ENCODE measurements at places on chromosomes 16 and 17.

- no peak for DNase-seq
Observed at GRCh38 chr17:48459070-48459844, 29.2 kb upstream of the SKAP1 start.

- DNase-seq, result no peak
Observed at GRCh38 chr16:30088832-30089624, 2.7 kb downstream of the TBX6 start.

GRCh38 chr17:41367426-41368075, 2.1 kb downstream of the KRT33B start:
- DNase-seq, result no peak

- DNase-seq, result no peak
Observed at GRCh38 chr16:77711775-77712174, 10.5 kb upstream of the NUDT7 start.

DNA sequence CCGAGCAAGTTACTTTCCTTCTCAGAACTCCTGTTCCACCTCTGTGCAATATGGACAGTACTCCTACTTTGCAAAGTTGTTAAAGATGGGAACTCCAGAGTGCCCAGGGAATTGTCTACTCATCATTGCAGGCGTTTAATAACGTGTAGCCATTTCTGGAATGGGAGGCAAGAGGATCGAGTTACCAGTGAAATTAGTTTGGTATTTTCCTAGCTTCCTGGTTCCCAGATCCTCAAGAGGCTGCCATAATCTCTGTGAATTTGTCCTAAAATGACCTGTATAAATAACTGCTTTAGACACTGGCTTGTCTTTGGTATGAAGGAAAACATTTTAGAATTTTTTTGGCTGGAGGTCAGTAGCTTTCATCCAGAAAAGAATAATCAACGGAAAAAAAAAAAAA, 27.7 kb downstream of the WWOX start:
- DNase-seq, result no peak

DNA sequence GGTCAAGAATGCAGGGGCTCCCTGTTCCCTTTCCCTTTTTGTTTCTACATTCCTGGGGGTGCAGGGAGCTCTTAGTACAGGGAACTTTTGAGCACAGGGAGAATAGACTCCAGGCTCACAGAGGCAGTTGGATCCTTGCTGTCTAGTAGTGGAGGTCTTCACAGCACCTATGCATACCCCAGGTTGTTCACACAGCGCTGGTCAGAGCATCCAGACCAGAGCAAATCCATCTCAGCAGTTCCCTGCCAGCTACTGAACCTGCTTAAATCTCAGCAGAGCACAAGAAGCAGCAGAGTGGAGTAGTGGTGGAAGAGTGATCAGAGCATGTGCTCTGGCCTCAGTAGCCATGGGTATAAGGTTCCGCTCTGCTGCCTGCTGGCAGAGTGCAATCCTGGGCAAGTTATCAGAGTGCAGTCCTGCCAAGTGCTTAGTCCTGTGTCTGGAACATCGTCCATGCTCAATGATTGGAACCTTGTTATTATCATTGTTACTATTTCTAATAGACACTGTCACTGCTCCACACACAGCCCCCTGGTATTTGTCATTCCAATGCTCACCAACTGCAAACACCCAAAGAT, 220.4 kb downstream of the CBLN1 start:
- DNase-seq, result no peak

DNA sequence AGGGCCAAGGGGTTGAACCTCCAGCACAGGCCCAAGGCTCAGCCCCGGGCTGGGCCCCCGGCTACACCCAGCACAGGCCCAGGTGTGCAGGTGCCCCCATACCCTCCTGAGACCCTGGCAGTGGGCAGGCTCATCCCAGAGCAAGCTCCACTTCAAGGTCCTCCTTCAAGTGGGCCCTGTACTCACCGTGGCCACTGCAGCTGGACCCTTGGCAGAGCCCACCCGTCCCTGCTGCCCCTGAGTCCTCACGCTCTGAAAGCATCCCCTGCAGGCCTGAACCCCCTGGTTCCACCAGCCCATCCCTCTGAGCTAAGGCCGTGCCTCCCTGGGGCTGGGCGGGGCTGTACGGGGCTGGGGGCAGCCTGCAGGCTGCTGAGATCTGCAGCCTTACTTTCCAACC, 11.2 kb upstream of the CACNA1H start:
- no peak for DNase-seq

GRCh38 chr16:78395035-78395434, 295.6 kb downstream of the WWOX start:
- DNase-seq, result no peak

- no peak for DNase-seq
Observed at GRCh38 chr16:86101897-86102157, 202.9 kb downstream of the IRF8 start.

- DNase-seq, result no peak
Observed at GRCh38 chr16:89084411-89084810, 9.2 kb upstream of the ACSF3 start.

All from stimulated activated CD4-positive, alpha-beta T cell treated with anti-CD3 and anti-CD28 coated beads, Interleukin-1b, Interleukin-23, amount 100 ng/mL, for 24 hours (primary cell).